ENCODE measurements at places on chromosomes 16 and 17.

DNA sequence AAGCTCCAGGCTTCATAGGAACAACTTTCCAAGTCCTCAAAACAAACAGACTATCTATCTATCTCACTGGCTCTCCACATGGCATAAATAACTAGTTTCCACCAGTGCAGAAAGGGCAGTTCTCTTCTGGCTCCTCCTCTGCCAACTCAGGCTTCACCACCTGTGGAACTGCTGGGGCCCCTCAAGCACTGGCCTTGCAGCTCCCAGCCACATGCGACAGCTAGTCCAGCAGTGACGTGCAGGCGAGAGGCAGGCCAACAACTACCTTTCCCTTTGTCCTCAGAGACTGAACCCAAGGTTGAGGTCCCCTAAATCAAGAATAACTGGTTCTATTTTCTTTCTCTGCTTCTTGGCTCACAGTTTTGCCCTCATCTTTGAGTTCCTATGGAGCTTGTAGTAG lies 137.6 kb downstream of the AATF start:
- DNase-seq, result no peak

- DNase-seq, result no peak
Measured at GRCh38 chr17:57401556-57402488, 145.5 kb downstream of the MSI2 start.

- DNase-seq, result no peak
Measured at GRCh38 chr16:86479419-86479818, 30.9 kb upstream of the FOXF1 start.

- DNase-seq, result no peak
Measured at GRCh38 chr16:90023078-90023447, 3.8 kb upstream of the DBNDD1 start.

DNA sequence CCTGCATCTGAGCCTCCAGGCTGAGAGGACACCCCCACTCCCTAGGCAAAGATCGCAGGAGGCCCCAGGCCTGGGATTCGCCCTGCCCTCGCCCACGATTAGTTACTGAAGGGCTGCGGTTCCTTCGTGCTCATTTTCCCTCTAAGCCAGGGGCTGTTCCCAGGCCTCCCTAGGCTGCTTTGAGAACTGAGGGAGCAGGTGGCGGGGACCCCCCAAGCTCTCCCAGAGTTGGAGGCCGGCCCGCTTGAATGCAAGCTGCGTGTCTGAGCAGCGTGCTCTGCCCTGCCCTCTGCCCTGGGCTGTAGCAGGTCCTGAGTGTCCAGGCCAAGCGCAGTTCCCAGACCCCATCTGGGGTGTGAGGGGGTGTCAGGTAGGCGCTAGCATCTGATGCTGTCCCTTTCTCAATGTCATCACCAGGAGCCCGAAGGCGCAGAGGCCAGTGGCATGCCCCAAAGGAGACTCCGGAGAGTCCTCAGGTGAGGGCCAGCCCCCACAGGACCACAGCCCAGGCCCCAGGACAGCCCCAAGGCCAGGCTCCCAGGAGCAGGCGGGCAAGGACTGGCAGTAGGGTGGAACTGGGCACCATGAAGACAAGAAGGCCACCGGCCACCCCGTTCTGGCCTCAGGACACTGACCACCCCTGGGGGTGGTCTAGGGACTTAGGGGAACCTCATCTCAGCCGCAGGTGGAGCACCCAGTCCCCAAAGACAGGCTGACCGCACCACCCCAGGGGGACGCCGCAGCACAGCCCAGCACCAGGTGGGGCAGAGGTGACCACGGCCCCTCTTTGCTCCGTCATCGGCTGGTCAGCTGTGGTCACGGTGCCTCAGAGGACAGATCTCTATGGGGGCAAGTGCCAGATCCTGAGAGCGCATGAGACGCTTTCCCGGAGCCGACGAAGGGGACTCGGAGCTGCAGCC lies 14.6 kb downstream of the ENDOV start:
- no peak for DNase-seq

- DNase-seq, result no peak
Measured at GRCh38 chr16:70697594-70698170, 11.8 kb upstream of the MTSS2 start.

- DNase-seq, result no peak
Measured at GRCh38 chr16:69367980-69368379, 16.4 kb upstream of the TMED6 start.

GRCh38 chr17:61456688-61457225 lies 4.5 kb downstream of the TBX4 start:
- no peak for DNase-seq

GRCh38 chr17:28982131-28982793 lies 23.6 kb downstream of the SEZ6 start:
- peak; percentile 11 for DNase-seq

DNA sequence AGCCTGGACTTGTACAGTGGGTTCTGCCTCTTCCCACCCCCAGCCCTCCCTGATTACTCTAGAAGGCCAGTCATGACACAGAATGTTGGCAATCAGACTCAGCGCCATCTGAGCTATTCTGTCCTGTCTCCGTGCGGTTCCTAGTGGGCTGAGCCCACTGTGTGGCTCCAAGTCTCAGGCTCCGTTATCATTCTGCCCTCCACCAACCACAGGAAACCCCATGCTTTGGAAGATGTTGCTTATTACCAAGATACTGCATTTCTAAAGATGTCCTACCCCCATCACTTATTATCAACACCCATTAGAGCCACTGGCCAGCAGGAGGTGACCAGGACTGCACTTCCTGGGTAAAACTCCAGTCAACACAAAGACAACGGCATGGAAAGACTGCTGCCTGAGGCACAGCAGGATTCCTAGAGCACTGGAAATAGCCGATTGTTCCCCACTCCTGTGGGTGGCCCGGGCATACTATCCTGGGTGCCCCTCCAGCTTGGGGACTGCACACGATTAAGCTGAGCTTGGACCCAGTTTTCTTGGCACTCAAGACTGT lies 133.6 kb downstream of the AATF start:
- DNase-seq, result no peak

DNA sequence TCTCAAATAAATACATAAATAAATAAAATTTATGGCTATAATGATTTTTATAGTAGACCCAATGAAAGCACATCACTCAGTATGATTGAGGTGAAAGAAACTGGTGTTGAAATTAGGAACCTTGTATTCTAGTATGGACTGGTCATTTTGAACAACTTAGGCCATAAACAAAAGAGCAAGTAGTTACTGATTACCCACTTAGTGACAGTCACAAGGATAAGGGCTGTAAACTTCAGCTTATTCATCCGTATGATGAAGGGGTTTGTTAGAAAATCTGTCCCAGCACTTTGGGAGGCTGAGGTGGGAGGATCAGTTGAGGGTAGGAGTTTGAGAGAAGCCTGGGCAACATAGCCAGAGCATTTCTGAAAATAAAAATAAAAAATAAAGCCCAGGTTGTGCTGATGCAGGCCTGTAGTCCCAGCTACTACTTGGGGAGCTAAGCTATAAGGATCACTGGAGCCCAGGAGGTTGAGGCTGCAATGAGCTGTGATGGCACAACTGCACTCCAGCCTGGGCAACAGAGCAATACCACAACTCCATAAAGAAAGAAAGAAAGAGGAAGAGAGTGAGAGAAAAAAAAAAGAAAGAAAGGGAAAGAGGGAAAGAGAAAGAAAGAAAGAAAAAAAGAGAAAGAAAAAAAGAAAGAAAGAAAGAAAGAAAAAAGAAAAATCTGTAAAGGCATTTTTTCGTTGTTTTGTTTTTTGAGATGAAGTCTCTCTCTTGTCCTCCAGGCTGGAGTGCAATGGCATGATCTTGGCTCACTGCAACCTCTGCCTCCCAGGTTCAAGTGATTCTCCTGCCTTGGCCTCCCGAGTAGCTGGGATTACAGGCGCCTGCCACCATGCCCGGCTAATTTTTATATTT lies 4.2 kb upstream of the SPAG9 start:
- DNase-seq, result no peak

DNA sequence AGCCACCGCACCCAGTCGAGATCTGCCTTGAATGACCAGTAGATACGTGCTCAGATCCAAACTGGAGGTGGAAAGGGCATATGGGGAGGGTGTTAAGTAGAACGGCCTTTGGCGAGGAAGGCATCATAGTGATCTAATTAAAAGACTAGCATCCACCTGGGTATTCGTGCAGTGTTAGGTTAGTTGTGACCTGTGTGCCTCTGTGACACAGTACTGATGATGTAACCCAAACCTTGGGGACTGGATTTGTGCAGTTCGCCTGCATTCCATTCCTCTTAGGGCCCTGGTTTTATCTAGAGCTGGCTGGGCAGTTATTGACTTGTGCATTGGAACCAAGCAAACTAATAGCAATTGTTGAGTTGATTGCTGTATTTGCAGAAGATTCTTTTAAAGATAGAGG lies 47.9 kb downstream of the SNX29 start:
- DNase-seq, result no peak

- no peak for DNase-seq
Measured at GRCh38 chr16:13014476-13014875, 113.1 kb downstream of the SHISA9 start.

DNA sequence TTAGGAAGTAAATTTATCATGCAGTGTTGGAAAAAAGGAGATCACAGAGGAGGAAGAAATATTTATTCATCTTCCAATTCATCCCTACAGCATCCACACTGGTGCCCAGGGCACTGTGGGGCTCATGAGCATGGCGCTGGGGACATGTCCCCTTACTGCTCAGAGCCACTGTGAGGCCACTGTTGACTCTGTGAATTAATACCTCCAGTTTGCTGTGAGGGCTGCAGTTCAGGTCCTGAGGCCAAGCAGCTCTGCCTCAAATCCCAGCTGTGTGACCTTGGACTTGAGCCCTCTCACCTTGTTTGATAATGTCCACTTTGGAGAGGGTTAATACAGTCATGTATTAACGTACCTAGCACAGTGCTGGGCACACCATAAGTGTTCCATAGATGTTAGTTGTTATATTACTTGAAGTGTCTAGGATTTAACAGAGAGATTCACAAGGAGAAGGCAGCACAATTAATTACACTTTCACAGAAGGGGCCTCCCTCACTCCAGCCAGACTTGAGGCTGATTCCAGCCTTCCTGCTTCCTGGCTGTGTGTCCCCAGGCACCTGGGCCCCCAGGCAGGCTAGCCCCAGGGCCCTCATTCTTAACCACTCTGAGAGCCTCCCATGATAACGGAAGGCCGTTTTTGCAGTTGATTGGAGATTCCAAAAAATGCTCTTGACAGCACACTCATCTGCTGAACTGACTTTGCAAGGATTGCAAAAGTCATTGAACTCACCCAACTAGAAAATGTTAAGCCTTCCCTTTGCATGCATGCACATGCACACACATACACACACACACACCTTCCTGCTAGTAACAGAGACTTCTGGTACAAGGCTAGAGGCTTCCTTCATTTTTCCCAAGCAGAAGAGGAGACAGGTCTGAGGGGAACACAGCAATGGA lies 29.4 kb downstream of the KATNIP start:
- DNase-seq, result no peak

- no peak for DNase-seq
Measured at GRCh38 chr16:79698341-79698753, 97.8 kb upstream of the MAF start.

DNA sequence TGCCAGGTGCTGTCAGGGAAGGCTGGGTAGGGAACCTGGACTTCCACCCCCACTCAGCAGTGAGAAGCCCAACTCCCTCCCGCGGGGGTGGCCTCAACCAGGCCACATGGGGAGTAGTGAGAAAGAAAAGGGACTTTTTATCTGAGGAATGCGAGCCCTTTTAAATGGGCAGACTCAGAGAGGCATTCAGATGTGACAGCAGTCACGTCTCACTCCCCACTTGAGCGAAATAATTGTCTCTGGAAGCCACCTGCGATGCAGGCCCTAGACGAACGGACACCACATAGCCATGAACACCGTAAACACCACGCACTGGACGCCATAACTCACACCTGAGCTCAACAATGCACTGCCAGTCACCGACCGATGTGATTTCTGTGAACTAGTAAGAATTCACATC lies 11.9 kb upstream of the CD300E start:
- no peak for DNase-seq

- no peak for DNase-seq
Measured at GRCh38 chr16:9409560-9410493, 318.4 kb downstream of the HAPSTR1 start.
